NCI-H1092 (cell line): ENCODE measurements at places on chromosomes 7 and 10.

DNA sequence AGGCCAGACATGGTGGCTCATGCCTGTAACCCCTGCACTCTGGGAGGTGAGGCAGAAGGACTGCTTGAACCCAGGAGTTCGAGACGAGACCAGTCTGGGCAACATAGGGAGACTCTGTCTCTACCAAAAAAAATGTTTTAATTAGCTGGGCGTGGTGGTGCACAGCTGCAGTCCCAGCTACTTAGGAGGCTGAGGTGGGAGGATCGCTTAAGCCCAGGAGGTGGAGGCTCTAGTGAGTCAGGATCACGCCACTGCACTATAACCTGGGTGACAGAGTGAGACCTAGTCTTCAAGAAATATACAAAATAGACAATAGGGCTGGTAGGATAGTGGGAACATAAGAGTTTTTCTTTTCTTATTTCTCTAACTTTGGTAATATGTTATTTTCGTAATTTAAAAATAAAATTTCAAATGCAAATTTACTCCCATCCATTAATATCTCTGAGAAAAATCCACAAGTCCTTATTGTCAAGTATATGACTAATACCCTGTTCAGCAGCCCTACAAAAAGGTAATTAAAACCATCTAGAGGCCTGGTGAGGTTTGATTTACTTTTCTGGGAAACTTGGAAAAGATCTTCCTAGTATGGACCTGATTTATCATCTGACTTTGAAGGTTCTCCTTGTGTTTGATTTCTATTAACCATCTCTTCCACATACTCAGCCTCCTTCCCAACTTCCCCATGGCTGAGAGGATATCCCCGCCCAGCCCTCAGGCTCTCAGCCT, 50.0 kb downstream of the CREB3L2 start:
- no peak for DNase-seq

- no peak for DNase-seq
Observed at GRCh38 chr7:127655720-127656119, 3.7 kb downstream of the SND1 start.

DNA sequence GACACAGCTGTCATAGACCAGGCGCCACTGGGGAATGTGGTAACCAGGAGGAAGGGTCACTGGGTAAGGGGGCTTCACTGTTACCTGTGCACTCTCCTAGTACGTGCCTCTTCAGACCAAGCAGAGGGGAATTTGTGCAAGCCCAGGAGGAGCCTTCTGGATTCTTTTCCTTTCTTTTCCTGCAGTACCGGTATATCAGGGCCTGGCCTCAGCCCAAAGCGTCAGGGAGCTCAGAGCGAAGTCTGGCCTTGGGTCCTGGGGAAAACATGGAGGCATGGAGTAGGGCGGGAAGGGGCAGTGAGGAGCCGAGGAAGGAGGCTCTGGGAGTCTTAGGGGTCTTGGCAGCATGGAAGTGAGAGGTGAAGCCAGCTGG, 133.6 kb upstream of the GDF10 start:
- no peak for DNase-seq

DNA sequence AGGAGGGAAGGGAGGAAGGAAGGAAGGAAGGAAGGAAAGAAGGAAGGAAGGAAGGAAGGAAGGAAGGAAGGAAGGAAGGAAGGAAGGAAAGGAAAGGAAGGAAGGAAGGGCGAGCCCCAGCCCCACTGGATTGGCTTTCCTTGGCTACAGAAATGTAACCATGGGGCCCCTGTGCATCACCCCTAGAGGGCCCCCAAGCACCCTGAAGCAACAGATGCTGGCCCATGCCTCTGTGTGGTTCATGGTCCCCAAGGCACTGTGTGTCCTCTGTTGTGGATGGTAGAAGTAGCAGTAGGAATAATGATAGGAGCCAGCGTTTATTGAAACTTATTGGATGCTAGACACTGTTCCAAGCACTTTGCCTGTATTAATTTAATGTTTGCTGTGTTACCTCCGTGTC, 116.6 kb upstream of the MACROH2A2 start:
- no peak for DNase-seq

GRCh38 chr7:149022756-149023360, 5.4 kb downstream of the PDIA4 start:
- DNase-seq = no peak

DNA sequence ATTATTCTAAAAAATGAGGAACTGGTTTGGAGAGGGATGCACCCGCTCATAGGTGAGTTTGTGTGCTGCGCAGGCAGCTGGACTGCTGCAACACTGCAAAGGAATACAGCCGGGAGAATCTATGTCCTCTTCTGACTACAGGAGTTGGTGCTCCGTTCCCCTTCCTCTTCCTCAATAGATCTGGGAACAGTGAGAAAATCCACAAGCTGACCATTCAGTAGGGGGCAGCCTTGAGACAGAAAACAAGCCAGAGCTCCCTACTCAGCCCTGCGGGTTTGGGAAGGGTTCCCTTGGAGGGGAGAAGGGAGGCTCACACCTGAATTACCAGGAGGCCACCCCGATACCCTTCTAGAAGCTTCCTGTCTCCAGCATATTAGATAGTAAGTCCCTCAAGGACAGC, 87.3 kb upstream of the FOXI2 start:
- DNase-seq = no peak

DNA sequence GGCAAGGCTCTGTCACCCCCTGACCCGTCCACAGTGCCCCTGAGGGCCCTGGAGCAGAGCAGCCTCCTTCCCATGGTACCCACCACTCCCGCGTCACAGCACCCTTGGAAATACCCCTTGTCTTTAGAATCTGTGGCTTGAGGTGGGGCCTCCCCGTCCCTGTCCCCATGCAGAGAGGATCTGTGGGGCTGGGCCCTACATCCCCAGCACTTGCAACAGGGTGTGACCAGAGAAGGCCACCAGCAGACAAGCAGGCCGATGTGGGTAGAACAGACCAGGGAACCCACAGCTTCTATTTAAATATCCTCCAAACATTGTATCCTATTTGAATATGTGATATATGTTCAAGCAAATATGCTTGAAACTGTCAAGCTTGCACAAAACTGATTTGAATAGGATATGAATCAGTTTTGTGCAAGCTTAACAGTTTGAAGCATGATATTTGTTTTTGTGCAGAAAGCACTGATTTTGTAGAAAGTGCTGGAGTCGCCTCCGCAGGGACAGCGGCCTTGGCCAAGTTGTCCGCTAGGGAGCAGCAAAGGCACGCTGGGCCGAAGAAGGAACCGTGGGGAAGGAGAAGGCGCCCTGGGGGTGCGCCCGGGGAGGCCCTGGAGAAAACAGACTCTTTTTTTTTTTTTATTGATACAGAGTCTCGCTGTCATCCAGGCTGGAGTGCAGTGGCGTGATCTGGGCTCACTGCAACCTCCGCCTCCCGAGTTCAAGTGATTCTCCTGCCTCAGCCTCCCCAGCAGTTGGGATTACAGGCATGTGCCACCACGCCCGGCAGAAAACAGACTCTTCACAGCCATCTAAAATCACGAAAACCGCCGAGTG, 2.2 kb downstream of the CFAP46 start:
- no peak for DNase-seq

GRCh38 chr7:3942816-3943745, 642.0 kb downstream of the SDK1 start:
- peak; percentile 56 for DNase-seq

DNA sequence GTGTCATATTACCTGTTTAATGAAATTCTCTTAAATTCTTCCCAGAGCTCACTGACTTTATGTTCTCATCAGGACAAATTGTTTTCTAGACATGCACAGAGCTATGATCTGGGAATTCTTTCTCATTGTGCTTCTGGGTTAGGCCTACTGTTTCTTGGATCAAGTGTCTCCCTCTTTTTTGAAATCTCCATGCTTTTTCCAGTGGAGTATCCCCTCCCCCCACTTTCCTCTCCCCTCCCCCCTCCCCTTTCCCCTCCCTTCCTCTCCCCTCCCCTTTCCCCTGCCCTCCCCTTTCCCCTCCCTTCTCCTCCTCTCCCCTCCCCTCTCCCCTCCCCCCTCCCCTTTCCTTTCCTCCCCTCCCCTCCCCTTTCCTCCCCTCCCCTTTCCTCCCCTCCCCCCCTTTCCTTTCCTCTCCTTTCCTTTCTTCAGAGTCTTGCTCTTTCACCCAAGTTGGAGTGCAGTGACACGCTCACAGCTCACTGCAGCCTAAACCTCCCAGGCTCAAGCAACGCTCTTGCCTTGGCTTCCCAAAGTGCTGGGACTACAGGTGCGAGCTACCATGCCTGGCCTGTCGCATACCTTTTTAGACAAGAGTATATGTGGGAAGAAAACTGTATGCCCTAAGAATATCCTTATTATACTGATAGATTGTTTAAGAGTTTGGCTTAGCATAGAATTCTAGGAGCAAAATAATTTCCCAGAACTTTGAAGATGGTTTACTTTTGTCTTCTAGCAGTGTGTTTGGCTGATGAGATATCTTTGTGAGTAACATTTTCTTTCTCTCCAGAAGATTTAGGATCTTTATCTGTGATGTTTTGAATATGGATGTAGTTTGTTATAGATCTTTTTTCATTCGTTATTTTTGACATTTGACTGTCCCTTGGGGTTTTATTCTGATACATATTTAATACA, 2.5 kb downstream of the DYNC2I1 start:
- DNase-seq = no peak

- peak; percentile 60 for DNase-seq
Observed at GRCh38 chr7:42883950-42884349, 27.9 kb downstream of the C7orf25 start.

DNA sequence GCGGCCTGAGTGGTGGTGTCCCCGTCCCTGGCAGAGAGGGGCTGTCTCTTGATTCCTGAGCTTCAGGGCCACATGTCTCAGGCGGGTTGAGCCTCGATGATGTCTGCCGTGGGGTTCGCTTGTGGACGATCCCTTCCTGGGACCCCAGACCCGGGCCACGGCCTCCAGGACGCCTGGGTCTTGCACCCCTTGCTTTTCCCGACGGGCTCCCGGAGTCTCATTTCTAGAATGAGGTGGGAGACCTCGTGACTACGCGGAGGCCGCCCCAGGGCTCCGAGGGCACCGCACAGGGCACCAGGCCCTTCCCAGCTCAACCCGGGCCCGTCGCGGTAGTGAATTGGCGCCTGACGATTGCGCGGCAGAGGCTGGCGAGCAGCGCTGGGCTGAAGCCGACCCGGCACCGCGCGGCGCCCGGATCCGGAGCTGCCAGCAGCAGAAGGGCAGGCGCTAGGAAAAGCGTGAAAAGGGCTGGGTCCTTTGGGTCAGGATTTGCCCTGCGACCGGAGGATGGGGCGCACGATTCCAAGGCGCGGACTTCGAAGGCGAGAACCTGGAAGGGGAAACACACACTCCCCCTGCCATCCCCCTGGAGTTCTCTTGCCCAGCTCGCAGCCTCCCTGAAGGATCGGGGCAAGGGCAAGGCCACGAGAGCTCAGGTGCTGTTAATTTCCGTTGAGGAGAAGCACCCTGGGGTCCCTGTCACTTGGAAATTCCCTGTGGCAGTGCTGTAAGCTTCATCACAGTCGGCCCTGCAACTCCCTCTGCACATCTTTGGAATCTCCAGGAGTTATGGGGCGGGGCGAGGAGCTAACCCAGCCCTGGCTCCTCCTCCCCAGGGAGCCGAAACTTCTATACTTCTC, 15.5 kb downstream of the TLX1 start:
- DNase-seq = no peak

DNA sequence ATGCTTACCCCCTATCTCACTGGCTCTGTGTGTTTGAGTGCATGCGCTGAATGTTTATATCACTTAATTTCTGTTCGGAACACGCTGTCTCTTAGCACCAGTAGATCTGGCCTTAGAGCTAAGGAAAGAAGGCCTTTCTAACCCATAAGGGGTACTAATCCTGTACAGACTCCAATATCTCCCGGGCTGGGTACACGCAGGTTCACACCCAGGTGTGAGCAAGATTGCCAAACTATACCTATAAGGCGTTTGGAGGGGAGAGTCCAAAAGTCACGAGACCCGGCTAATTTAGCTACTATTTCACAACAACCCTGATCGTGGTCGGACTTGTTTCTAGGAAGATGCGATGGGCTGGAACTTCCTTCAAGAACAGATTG, 727 bp upstream of the PDSS1 start:
- DNase-seq = no peak

GRCh38 chr10:132166216-132166950, 20.4 kb upstream of the DPYSL4 start:
- DNase-seq = no peak

GRCh38 chr10:27241010-27241651, 534 bp upstream of the ACBD5 start:
- DNase-seq = no peak

DNA sequence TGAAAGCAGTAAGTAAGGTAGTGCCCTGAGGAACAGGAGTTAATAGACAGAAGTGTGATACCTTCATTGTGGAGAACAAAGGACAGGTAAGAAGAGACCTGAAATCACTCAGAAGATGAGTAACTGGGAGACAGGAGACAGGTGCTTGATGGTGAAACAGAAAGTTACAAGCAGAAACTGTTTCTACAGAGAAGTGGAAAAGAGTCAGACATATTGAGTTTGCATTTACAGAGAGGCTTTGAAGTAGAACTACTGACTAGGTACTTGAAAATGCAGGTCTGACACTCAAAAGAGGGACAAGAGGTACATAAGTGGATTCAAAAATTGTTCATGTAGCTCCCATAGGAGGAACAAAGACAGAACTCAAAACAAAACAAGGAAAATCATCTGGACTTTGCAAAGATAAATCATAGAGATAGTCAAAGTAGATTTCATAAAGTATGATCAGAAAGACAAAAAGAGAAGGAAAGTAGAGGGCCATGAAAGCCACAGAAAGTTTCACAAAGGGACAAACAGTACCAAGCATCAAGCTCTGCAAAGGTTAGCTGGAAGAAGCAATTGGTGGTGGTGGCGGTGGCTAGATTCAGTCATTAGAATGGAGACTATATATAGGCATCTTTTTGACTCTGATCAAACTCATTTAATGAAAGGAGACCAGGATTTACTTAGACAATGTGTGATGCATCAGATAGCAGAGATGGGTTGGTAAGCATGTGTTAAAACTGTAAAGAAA, 198.4 kb downstream of the PCLO start:
- DNase-seq = no peak

DNA sequence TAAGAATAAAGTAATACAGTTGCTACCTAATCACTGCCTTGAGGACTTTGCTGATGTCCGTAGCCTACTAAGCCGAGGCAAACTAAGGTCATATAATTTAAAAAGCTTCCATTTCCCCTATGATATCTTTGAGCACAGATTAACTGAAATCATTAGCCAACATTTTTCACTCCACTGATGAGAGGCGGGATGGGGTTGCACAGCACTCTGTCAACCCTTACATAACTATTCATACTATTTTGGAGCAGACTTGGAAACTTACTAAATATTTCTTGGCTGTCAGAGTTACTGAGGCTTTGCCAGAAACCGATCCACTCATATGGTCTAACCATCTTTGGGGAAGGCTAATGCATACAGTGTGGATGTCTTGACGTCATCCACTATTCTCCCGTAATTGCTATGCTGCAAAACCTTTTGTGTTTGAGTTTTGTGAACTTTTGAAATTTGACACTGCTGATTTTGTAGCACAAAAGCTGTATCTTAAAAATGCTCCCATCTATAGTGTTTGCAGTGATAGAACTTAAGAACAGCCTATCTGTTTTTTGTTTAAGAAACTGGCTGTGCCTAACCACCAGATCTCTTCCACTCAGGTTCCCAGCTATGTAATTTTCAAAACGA, 248.7 kb downstream of the TSPAN12 start:
- DNase-seq = no peak

- DNase-seq = no peak
Observed at GRCh38 chr10:12941966-12942365, 59.5 kb downstream of the CCDC3 start.
